ENCODE measurements at places on chromosomes 2 and 18. TPM values are rescaled to one million over a fixed set of nuclear protein-coding genes. Genes with fewer than 3 reads are reported as not detected.

Gene LYPD1
- 0.34 TPM for total RNA-seq

Gene EFR3B
- total RNA-seq: 0.50 TPM

Gene DUSP2
- 1.2 TPM for total RNA-seq

Gene OTOF
- not detected for total RNA-seq

Gene KCTD18
- 11.6 TPM for total RNA-seq

Gene PDE11A
- total RNA-seq: not detected

Gene ARHGEF33
- total RNA-seq: not detected

Gene RAPGEF4
- total RNA-seq: 1.8 TPM

Gene REG1B
- not detected for total RNA-seq
